ENCODE measurements at places on chromosomes 5 and 9.

DNA sequence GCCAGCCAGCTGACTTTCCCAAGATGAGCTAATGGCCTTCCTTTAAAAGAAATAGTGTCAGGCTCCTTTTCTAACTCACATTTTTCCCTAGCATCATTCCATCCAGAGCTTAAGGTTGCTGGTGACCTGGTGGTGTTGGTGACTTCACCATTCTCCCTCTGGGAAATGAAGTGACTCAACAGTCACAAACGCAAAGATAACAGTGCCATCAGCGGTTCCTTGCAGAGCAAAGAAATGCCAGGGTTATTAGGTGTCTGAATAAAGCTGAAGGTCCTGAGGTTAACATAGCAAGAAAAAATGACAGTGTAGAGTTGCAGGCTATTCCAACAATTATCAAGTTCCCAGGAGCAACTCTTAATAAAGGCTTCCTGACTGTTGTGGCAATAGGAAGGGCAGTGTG is 111.8 kb upstream of the SLC44A1 start:
- DNase-seq = no peak

GRCh38 chr9:75467142-75467541 is 378.8 kb downstream of the OSTF1 start:
- no peak for DNase-seq

DNA sequence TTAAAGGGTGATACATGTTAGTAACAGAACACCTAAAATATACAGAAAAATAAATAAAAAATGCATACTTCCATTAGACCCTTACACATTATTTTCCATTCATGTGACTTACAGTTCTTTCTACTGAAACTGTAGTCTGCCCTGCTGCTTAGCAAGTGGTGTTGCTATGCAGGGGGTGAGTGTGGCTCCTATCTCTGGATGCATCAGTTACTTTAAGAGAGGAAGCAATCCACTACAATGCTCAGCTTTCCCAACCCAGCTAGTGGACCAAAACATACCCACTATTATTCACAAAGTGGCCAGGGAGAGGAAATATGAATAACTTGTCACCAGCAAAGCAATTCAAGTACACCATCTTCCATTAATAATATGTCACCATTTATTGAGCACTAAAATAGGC is 121.8 kb downstream of the DOCK2 start:
- no peak for DNase-seq

- no peak for DNase-seq
Measured at GRCh38 chr9:72485821-72486593, 35.4 kb upstream of the TMC1 start.

GRCh38 chr5:56003179-56003578 is 8.4 kb upstream of the IL6ST start:
- DNase-seq = no peak

DNA sequence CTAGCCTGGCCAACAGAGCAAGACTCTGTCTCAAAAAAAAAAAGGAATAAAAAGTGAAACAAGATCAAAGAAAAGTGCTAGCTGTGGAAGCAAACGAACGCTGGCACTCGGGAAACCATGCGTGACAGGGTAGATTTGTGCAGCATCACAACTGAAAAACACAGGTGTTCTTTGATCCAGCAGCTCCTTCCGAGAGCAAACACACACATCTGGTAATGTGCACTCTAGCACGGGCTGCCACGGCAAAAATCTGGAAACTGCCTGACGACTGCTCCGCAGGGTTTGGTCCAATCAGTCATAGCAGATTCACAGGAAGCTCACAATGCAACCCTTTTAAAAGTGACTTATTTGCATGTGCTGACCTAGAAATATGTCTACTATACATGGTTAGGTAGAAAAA is 80.0 kb downstream of the SYK start:
- no peak for DNase-seq

- DNase-seq = no peak
Measured at GRCh38 chr9:134525841-134526583, 115.6 kb upstream of the COL5A1 start.

- no peak for DNase-seq
Measured at GRCh38 chr5:37005252-37005651, 128.7 kb downstream of the NIPBL start.

DNA sequence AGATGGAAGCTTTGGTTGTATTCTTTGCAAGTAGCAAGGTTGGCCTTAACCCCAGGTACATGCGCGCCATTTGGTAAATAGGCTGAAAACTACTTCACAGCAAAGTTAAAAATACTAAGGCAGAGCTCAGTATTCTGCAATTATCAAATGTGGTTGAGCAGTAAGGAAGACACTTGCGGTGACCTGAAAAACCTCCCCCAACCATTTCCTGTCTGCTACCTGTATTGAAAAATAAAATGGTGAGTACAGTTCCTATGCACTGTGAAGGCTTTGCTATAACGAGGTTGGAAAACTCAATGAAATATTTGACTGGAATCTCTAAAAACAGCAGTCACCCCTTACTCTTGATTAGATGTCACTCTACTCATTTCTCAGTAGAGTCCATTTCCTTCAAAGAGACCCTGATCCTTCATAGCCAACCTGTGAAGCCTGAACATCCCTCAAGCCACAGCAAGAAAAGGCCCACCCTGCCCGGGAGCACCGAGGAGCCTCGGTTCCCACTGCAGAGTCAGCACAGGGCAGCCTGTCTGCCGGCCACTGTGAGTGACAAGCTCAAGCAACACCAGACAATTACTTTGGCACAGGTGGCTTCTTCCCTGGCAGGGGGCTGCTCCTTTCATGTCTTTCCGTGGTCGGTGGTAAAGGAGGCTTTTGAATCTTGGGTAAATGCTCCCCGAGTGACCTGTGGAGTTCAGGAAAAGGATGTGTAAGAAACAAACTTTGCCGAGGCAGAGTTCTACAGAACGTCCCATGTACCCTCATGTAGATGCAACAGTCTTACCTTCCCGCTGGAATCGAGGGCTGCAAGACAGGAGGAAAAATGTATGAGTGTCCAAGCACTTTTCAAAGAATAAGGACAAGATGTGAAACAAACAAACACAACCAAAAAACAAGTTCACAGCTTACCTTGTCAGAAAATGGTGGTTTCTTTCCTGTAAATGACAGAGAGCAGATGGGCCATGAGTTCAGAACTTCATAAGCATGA is 29.6 kb downstream of the C5orf58 start:
- no peak for DNase-seq

DNA sequence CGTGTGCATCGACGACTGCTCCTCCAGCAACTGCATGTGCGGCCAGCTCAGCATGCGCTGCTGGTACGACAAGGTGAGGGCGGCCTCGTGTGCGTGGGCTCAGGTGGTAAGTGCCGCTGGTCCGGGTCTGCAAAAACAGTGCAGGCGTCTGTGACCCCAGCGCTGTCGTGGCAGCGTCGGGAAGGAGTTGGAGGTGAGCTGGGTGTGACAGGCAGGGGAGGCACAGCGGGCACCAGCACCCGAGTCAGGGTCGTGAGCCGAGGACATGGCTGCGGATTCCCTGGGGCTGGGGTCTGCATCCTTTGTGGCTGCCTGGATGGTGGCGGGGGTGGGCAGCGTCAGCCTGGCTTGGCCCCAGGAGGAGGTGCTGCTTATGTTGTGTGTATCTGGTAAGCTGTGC is 63.1 kb upstream of the CACNA1B start:
- no peak for DNase-seq

- no peak for DNase-seq
Measured at GRCh38 chr9:100129772-100130171, 30.7 kb downstream of the INVS start.

DNA sequence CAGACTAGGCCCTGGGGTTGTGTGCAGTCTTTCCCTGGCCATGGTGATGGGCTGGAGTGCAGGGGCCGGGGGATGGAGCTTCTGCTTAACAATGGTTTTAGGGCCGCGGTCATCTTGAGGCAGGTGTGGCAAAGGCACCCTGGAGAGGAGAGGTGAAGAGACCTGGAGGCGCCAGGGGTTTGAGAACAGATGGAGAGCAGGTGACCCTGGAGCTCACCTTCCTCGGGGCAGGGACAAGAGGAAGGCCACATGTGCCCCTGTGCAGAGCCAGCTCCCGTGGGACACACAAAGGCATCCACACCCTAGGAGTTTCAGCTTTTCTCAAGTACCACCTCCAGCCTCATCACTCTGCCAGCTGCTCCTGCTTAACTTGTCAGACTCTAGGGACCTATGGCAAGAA is 46.4 kb upstream of the SH3GL2 start:
- no peak for DNase-seq

DNA sequence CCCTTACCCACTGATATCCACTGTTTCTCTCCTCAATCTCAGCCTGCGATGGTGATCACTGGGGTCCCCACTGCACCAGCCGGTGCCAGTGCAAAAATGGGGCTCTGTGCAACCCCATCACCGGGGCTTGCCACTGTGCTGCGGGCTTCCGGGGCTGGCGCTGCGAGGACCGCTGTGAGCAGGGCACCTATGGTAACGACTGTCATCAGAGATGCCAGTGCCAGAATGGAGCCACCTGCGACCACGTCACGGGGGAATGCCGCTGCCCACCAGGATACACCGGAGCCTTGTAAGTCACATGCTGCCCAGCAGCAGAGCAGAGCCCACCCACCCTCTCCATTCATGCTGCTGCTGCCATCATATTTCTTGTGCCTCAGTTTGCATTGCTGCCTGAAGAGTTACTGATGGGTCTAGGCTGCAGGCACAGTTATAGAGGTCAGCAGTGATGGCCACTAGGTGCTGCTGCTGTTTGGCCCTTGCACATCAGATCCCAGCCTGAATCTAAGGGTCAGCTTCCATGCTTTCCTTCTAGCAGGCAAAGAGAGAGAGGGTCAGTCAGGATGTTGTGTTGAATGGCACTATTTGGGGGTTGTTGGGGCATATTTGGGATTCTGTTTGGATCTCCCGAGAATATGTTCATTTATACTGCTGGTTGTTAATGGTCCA is 106.0 kb downstream of the MEGF10 start:
- no peak for DNase-seq

DNA sequence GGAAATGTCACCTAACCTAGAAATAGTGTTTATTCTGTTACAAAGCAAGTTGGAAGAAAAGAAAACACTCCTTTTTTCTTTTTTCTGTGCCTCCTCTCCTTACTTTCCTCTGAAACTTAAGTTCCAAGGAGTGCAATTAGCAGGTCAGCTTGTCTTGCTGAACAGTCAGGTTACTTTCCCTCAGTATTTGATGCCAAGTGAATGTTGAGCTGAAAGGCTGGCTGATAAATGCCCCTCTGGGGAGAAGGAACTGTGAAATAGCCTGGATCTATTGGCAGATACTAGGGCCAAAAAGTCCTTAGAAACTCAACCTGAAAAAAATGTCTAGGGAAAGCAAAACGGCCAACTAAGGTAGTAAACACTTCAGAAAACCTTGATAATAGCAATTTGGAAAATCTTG is 43.6 kb downstream of the GRIA1 start:
- no peak for DNase-seq

GRCh38 chr9:99867536-99867935 is 38.9 kb upstream of the STX17 start:
- DNase-seq = no peak

DNA sequence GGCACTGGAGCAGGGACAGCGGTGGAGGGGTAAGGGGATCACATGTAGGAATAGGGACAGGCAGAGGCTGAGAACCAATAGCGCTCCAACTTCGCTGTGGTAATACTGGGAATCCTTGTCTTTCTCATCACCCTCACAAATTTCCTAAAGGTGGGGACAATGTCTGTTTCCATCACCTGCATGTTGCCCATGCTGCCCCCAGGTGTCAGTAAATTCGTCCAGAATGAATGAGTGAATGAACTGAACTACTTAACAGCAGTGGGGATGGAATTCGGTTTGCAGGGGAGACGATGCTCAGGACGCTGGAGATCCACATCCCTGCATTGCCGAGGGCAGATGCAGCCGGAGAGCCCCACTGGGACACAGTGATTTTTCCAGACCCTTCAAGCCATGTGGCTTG is 129.9 kb downstream of the PDZD2 start:
- DNase-seq = no peak

- no peak for DNase-seq
Measured at GRCh38 chr9:115192835-115193525, 75.0 kb upstream of the TNC start.

DNA sequence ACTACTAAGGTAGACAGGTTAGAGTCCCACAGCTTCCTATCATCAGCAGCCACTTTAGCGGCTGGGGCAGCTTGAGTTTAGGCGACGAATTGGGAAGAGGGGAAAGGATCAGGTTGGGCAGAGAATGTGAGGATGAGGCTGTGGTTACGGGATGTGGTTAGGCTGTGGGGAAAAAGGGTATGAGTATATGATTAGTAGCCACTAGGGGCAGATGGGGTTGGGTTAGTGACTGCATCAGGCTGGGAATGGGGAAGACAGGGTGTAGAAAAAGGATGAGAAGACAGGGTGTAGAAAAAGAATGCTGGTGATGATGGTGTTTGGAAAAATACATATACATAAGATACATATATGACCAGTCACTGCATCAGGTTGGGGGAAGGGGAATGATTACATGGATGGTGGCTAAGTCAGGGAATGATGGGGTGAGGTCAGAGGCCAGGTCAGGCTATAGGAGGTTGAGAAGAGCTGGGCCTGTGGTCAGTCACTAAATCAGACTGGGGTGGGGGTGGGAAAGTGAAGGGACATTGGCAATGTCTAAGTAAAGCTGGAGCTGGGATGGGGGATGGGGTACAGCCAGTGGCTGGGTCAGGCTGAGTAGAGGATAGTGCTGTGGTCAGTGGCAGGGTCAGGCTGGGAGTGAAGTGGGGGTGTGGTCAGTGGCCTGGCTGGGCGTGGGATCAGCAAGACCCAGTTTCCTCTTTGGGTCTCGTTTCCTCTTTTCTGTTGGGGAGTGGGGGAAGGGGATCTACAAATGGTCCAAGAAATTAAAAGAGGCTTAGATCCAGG is 2.1 kb downstream of the TLN1 start:
- DNase-seq = no peak

- no peak for DNase-seq
Measured at GRCh38 chr9:116547729-116548426, 139.2 kb upstream of the TRIM32 start.

GRCh38 chr5:164593982-164594381 is 1088.6 kb downstream of the MAT2B start:
- DNase-seq = no peak

DNA sequence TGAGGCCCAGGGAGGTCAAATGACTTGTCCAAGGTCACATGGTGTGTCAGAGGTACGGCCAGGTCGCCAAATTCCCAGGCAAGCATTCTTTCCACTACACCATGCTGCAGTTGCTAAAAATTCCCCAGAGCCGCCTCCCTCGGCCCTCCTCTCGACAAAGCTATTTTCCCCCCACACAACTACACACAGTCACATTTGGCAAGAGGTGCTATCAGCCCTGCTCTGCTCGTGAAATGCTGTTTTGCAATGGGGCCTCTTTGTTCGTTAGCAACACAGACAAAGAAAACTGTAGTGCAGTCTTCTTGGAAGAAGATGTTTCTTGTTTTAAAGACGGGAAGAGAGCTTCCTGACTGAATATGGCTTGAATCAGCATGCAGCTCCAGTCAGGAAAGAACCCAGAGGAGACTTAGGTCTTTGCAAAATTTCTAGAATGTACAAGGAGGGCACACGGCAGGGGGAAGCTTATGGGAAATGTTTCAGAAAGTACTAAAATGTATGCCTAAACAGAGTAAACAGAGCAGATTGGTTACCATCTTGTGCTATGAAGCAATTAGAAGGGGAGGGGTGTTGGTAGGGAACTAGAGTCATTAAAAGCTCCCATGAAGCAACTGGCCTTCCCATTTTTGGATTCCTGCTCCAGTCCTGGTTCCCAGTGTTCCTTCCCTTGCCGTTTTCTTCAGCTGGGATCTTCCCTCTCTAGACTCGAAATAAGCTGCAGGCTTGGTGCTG is 14.2 kb downstream of the SLIT3 start:
- no peak for DNase-seq

Data from activated T-cell treated with anti-CD3 and anti-CD28 coated beads for 1 hour (primary cell).